Natural killer cell treated with Interleukin-12 subunit alpha and Interleukin-12 subunit beta and Interleukin-15 and Interleukin-18, amount 100 ng/mL, for 72 hours (primary cell): ENCODE measurements at places on chromosomes 3 and 15. TPM values are rescaled to one million over a fixed set of nuclear protein-coding genes. Genes with fewer than 3 reads are reported as not detected.

GRCh38 chr3:100329800-100330489 lies 4.6 kb upstream of the NIT2 start:
- H3K4me1 ChIP-seq, result peaks cover 6% of the 10 kb centered on the region
- H3K27me3 ChIP-seq, result no peaks in the 10 kb centered on the region
- DNase-seq, result no peak
- peaks cover 11% of the 10 kb centered on the region for H3K36me3 ChIP-seq

DNA sequence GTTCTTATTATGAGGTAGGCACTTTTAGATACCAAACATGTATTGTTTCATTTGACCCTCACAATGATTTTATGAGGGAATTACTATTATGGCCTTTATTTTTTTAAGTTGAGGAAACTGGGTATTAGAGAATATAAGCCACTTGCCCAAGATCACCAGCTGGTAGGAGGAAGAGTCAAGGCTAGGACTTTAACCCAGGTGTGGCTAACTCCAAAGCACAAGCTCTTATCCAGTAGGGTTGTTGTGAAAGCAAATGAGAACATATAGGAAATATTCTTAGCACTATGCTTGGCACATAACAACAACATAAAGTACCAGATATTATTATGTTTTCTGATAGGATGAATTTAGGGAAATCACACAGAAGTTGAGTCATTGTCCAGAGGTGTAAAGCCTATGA lies 7.9 kb downstream of the BTLA start:
- H3K27ac ChIP-seq, result no peak overlapping the region
- no peaks in the 10 kb centered on the region for H3K4me1 ChIP-seq
- peaks cover 4% of the 10 kb centered on the region for H3K36me3 ChIP-seq
- H3K4me3 ChIP-seq, result no peak overlapping the region
- no peak for DNase-seq

- H3K27me3 ChIP-seq, result peaks cover 8% of the 10 kb centered on the region
- H3K4me3 ChIP-seq, result no peak overlapping the region
- H3K36me3 ChIP-seq, result no peaks in the 10 kb centered on the region
Observed at GRCh38 chr15:91289324-91289723, 189.3 kb downstream of the SV2B start.

DNA sequence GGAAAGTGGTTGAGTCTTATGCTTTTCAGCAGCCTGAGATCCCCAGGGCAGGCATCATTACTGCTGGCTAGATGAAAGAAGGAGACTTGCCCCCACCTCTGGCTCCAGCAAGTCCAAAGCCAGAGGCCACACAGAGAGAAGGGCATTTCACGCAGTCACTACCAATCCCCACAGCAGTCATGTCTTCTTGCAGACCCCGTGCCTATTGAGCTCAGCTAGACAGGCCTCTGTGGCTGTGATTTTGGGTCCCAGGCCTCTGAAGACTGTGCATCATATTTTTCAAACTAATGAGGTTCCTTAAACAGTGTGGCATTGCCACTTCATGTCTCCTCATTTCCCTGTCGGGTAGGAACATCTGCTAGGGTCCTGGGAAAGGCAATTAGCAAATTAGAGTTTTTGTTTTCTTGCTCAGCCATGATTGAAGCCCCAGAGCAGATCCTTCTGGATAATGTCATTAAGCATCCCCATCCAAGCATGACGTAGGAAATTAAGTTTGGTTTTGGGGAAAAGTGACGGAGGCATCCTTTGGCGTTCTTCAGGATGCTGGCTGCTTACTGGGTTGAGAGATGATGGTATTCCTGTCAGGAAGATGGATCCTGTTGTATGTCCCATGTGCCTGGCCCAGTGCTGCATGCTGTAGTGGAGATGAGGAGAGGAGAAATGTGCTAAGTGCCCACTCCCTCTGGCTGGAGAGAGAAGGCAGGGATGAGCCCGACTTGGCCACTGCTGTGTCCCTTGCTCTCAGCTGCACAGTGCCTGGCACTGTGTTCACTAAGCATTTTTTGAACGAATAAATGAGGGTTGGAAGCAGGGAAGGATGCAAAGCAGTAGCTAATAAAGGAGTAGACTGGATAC lies 7.0 kb downstream of the SPSB4 start:
- H3K4me1 ChIP-seq, result peaks cover 2% of the 10 kb centered on the region
- H3K4me3 ChIP-seq, result no peak overlapping the region
- DNase-seq, result no peak
- H3K27ac ChIP-seq, result no peak overlapping the region

GRCh38 chr15:39108021-39108420 lies 472.9 kb upstream of the THBS1 start:
- H3K36me3 ChIP-seq, result no peaks in the 10 kb centered on the region
- no peaks in the 10 kb centered on the region for H3K4me1 ChIP-seq
- no peak overlapping the region for H3K27ac ChIP-seq
- peaks cover 28% of the 10 kb centered on the region for H3K27me3 ChIP-seq
- H3K4me3 ChIP-seq, result no peak overlapping the region

The NEK10 gene
- 4.0 TPM for total RNA-seq

- H3K27ac ChIP-seq, result peak overlapping the region; percentile 94
- DNase-seq, result no peak
- H3K4me3 ChIP-seq, result peak overlapping the region; percentile 81
- H3K36me3 ChIP-seq, result peaks cover 26% of the 10 kb centered on the region
- H3K27me3 ChIP-seq, result no peaks in the 10 kb centered on the region
Observed at GRCh38 chr3:187802928-187803259, 57.6 kb upstream of the BCL6 start.

- H3K4me3 ChIP-seq, result no peak overlapping the region
- no peak for DNase-seq
- no peak overlapping the region for H3K27ac ChIP-seq
- H3K27me3 ChIP-seq, result no peaks in the 10 kb centered on the region
- H3K4me1 ChIP-seq, result peaks cover 28% of the 10 kb centered on the region
- peaks cover 15% of the 10 kb centered on the region for H3K36me3 ChIP-seq
Observed at GRCh38 chr15:72538931-72539330, 64.8 kb downstream of the ARIH1 start.

DNA sequence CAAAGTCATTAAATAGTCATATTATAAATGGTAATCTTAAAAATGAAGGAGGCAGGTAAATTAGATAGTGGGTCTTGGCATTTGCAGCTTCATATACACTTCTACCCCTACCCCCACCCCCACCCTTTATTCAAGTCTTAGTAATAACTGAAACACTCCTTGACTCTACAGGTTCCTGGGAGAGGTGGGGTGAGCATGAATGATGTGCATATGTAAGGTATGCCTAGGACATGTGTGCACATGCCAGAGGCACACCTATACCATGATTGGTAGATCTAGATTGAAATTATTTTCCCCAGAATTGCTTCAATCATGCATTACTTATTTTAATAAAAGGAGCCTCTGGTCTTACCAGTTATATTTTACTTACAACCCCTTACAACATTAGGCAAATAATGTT lies 40.1 kb upstream of the PDCD6IP start:
- H3K4me3 ChIP-seq, result no peak overlapping the region
- no peaks in the 10 kb centered on the region for H3K4me1 ChIP-seq
- no peak for DNase-seq
- H3K27ac ChIP-seq, result no peak overlapping the region
- peaks cover 17% of the 10 kb centered on the region for H3K27me3 ChIP-seq

DNA sequence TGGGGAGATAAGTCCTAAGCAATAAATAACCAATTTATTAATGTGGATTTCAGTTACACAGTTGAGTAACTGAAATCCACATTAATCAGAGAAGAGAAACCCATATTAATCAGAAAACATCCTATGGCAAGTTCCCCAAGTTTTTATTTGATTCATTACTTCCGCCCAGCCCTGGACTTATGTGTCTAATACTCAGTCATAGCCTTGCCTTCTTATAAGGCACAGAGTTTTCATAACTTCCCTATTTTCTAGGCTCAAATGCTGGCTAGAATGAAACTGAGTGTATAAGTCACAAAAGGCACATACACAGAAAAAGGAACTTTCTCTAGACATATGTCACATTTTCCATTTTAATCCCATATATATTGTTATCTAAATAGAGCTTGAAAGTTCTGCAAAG lies 28.8 kb downstream of the CD47 start:
- peak overlapping the region; percentile 59 for H3K27ac ChIP-seq
- peaks cover 36% of the 10 kb centered on the region for H3K4me1 ChIP-seq
- no peak overlapping the region for H3K4me3 ChIP-seq
- H3K36me3 ChIP-seq, result peaks cover 30% of the 10 kb centered on the region
- H3K27me3 ChIP-seq, result no peaks in the 10 kb centered on the region
- DNase-seq, result no peak

- H3K27me3 ChIP-seq, result peaks cover 6% of the 10 kb centered on the region
- H3K4me1 ChIP-seq, result peaks cover 6% of the 10 kb centered on the region
- no peaks in the 10 kb centered on the region for H3K36me3 ChIP-seq
- DNase-seq, result no peak
- no peak overlapping the region for H3K4me3 ChIP-seq
Observed at GRCh38 chr15:49423901-49424550, 984 bp downstream of the FGF7 start.

GRCh38 chr3:152356870-152357276 lies 88.1 kb downstream of the MBNL1 start:
- no peak for DNase-seq
- no peaks in the 10 kb centered on the region for H3K27me3 ChIP-seq

DNA sequence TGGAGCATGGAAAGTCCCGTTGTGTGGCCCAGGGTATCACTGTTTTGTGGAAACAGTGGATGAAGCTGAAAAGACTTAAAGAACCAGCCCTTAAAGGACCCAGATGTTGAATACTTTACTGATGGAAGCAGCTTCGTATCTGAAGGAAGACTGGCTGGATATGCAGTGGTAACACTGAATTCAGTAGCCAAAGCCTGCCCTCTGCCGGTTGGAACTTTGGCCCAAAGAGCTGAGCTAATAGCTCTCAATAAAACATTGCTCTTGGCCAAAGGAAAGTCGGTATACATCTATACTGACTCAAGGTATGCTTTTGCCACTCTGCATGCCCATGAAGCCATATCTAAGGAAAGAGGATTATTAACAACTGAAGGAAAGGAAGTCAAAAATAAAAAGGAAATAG lies 885.4 kb downstream of the PDCD6IP start:
- H3K4me3 ChIP-seq, result no peak overlapping the region
- no peaks in the 10 kb centered on the region for H3K27me3 ChIP-seq
- H3K4me1 ChIP-seq, result no peaks in the 10 kb centered on the region
- no peak for DNase-seq
- no peak overlapping the region for H3K27ac ChIP-seq

DNA sequence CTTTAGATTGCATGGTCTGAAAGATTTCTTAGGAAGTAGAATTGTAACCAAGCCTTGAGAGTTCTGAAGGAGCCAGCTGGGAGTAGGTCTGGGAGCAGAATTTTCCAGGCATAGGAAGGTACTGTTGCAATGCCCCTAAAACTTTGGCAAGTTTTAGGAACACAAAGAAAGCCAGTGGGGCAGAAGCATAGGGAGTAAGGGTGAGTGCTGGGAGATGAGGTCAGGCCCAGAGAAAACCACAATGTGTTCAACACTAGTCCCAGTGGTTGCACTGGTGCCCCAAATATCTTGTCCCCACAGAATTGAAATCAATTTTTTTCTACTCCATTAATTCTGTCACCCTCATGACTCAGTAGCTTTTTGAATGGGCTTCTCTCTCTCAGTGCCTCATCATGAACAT lies 120.7 kb upstream of the GALNT15 start:
- DNase-seq, result no peak
- H3K27me3 ChIP-seq, result no peaks in the 10 kb centered on the region
- H3K27ac ChIP-seq, result no peak overlapping the region

DNA sequence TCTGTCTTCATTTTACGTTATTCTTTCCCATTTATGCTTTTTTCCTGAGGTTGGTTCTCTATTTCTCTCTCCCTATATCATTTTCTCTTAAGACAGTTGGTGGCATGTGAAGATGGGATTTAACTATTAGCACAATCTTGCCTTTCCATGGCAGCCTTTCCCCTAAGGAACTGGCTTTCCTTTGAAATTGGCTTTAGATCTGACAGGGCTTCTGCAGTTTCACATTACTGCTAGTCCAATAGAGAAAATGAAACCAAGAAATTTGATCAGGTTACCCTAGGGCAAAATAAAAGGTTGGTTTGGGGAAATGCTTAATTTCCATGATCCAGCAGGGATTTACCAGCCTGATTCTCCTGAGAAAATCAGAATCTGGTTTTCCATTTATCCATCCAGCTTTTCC lies 22.7 kb upstream of the CHL1 start:
- H3K4me3 ChIP-seq, result no peak overlapping the region
- H3K27me3 ChIP-seq, result no peaks in the 10 kb centered on the region
- H3K36me3 ChIP-seq, result no peaks in the 10 kb centered on the region
- no peaks in the 10 kb centered on the region for H3K4me1 ChIP-seq
- H3K27ac ChIP-seq, result no peak overlapping the region
- no peak for DNase-seq

DNA sequence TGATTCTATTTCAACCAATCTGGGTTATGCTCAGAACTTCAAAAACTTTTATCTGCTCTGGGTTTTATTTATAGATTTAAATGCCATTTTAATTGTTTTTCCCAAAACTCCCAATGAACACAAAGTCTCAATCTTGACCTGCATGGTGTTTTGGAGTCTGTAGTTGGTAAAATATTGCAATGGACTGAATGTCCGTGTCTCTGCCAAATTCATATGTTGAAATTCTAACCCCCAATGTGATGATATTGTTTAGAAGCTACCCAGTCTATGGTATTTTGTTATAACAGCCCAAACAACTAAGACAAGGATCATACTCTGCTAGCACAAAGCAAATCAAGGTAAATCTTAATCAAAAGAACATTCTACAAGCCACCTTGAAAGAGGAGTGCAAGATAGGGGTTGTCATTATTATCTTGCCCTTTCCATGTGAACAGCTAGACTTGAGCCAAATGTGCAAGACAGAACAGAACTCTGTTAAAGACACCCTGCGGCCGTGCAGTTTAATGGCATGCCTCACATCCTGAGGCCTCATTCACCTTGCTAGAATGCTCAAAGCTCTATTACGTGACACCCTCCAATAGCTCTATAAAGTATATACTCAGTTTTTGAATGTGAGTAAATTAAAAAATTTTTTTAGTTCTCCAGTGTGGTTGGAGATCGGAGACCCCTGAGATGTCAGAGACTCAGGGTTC lies 7.5 kb downstream of the EOGT start:
- no peaks in the 10 kb centered on the region for H3K4me1 ChIP-seq
- DNase-seq, result no peak
